Endothelial cell (in vitro differentiated cells): ENCODE measurements at places on chromosomes 6 and 20.

- DNase-seq: no peak
Observed at GRCh38 chr6:35267446-35267845, 7.9 kb downstream of the ZNF76 start.

- DNase-seq: no peak
Observed at GRCh38 chr6:21131406-21131805, 462.1 kb upstream of the SOX4 start.

DNA sequence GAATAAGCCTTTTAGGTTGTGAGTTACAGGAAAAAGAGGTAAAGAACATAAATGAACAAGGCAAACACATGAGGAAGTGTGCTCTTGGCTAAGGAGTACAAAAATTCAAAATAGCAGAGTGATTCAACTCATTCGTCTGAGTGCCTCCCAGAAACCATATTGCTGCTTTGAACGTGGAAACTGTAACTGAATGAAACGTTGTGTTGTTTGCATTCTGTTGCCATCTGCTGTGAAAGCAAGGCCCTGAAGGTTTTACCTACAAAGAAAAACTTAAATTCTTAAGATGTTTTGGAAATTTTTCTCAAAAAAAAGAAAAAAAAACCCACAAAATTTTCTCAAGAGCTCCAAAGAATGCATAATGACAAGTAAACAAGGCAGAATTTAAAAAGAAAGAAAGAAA is 375.4 kb upstream of the HS3ST5 start:
- no peak for DNase-seq

DNA sequence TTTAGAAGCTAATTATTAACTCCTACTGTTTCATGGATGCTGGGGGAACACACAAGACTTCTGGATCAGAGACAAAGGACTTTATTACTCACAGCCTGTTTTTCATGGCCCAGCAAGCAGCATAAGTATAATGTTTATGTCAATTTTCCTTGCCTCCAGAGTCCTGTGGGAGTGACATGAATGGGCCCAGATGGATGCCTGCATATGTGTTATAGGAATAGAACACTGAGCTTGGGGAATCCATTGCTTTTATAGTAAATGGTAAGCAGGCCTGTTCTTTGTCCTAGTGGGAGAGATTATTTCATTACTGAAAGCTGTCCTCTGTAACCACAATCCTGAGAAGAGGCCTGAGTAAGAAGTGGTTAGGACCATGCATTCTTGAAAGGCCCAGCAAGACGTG is 25.6 kb downstream of the BLTP3A start:
- no peak for DNase-seq

DNA sequence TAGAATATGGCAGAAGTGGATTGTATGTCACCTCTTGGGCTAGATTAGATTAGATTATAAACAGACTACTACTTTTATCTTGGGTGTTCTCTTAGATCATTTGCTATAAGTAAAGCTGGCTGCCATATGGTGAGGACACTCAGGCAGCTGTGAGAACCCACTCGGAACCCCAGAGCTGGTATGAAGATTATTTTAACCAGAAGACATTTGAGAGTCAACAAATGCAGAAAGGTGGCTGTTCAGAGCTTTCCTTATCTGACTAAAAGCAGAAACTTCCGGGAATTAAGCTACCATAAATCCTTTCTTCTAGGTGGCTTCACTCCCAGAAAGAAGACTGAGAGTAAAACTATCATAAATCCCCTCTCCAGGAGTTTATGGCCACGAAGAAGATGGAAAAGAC is 91.9 kb downstream of the RNGTT start:
- DNase-seq: no peak

DNA sequence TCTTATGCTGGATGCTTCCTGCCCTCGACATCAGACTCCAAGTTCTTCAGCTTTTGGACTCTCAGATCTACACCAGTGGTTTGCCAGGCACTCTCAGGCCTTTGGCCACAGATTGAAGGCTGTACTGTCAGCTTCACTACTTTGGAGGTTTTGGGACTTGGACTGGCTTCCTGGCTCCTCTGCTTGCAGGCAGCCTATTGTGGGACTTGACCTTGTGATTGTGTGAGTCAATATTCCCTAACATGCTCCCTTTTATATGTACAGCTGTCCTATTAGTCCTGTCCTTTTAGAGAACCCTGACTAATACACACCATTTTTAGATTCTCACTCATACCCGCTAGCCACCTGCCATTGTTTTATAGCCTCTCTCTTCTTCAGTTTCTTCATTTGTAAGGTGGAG is 382.1 kb upstream of the TSHZ2 start:
- DNase-seq: no peak

DNA sequence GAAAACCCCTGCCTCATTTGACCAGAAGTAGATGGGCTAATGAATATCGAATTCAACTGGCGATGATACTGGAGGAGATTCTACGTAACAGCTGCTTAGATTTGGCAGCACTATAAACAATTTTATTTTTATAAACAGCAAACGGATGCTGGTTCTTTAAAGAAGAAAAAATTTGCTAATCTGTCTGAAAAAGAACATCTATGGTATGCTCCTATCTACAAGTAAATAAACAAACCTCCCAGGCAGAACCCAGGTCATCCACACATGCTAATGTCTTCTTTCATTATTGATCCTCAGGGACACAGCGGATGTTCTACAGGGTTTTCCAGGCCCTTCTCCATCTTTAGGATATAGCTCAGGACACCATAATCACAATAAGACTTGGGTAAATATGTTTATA is 291.3 kb downstream of the ALDH8A1 start:
- no peak for DNase-seq

DNA sequence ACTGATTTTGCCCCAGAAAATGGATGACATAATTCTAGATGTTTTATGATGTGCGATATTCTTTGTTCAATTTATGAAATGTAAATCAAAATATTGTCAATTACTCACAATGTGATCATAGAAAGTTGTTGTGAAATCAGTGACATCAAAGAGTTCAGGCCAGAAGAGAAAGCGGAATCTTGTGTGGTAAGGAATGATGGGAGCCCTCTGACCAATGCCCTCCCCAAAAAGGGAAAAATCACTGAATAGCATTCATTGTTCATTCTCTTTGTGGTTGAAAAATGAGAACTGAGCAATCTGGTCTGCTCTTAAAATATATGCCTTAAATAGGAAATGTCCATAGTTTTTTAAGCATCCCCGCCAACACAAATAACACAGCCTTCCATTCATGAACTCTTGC is 247.1 kb upstream of the GRIK2 start:
- no peak for DNase-seq
